ENCODE measurements at places on chromosomes 2 and 18.

GRCh38 chr18:57940166-57940660 lies 103.8 kb upstream of the NEDD4L start:
- DNase-seq = no peak

DNA sequence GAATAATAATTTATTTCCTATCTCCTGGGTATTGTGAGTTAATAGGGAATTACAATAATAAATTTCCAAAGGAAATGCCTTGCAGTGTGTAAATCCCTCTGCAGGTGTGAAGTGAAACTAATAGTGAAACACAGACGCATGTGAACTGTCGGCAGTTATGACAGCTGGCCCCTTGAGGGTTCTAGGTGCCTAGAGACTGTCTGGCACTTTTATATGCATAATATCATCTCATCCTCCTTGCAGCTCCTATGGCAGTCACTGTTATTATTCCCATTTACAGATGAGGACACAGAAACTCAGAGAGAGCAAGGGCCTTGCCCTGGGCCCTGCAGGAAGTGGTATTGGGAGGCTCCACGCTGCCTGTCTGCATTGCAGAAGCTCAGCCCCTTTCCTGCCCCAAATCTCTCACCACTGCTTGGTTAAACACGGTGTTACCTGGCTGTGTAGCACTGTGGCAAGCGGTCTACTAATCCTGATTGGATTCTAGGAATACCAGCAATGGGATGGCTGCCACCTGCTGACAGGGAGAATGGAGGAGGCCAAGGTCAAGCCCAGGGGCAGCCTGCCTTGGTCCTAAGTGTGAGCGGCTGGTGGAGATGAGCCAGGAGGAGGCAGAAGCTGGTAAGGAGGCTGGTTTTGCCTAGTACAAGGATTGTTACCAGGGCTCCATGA lies 32.8 kb upstream of the ACKR3 start:
- no peak for DNase-seq

DNA sequence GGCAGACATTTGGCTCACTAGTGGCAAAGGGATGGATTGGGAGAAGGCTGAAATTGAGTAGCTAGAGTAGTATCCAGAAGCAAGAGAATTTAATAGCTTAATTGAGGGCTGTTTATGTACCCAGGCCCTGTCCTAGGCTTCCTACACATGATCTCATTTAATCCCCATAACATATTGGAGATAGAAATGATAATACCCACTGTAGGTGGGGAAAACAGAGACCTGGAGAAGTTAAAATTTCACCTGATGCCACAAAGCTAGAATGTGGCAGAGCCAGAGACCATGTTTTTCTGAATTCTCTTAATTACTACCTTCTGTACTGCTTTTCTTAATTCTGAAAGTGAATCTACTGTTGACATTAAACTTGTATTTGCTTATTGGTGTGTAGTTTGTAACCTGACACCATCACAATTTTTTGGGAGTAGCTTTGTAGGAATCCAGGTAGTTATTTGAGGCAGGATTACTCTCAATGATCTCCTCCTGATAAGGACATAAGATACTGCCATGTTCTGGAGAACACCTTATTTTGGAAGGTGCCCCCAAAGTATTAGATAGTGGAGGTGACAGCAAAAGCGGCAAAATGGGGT lies 42.2 kb downstream of the RAB10 start:
- no peak for DNase-seq

DNA sequence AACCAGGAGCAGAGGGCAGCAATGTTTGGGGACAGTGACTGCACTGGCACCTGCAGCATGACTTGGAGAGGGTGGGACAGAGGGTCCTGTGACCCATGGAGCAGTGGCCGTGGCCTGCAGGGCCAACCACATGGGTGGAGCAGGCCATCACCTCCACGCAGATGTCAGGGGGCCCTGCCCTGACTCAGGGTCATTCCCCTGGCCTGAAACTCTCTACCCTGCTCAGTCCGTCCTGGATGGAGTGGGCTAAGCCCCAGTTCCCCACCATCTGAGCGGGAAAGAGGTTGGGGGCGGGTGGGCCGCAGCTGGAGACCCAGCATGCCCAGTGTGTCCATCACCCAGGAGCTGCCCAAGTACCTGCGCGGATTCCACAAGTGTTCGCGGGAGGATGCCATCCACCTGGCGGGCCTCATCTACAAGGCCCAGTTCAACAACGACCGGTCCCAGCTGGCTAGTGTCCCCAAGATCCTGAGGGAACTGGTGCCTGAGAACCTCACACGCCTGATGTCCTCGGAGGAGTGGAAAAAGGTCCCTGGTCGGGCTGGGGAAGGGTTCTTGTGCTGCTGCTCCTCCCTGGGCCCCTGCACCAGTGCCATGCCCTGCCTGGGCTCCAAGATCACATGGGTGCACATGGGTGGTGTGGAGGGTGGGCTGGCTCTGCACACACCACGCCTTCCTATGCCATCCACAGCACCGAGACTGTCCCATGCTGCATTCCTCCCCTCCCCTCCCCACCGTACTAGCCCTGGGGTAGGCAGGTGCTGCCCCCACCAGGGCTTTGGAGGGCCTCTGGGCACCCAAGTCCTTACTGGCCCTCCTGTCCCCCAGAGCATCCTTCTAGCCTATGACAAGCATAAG lies 10.3 kb upstream of the GPR17 start:
- no peak for DNase-seq

DNA sequence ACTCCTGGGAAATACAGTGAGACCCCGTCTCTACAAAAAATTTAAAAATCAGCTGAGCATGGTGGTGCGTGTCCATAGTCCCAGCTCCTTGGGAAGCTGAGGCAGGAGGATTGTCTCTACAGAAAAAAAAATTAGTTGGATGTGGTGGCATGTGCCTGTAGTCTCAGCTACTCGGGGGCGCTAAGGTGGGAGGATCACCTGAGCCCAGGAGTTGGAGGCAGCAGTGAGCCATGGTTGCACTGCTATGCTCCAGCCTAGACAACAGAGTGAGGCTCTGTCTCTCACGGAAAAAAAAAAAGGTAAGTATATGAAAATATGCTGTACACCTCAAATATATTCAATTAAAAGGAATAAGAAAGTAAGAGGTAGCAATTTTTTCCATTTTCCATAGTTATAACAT lies 92.5 kb upstream of the TGIF1 start:
- no peak for DNase-seq

- DNase-seq = peak; percentile 75
These were observed 28.5 kb downstream of the HRH4 start for GRCh38 chr18:24488824-24489493.

GRCh38 chr2:231926761-231927565 lies 767 bp upstream of the NPPC start:
- peak; percentile 77 for DNase-seq

- DNase-seq = no peak
These were observed 110.0 kb upstream of the FZD7 start for GRCh38 chr2:201923436-201924328.

GRCh38 chr2:7016601-7017211 lies 99.5 kb downstream of the RNF144A start:
- DNase-seq = peak; percentile 84

- DNase-seq = no peak
These were observed 163.7 kb upstream of the RMP24 start for GRCh38 chr18:35808796-35809195.

- DNase-seq = no peak
These were observed 104.8 kb downstream of the TANC1 start for GRCh38 chr2:159073256-159073655.

DNA sequence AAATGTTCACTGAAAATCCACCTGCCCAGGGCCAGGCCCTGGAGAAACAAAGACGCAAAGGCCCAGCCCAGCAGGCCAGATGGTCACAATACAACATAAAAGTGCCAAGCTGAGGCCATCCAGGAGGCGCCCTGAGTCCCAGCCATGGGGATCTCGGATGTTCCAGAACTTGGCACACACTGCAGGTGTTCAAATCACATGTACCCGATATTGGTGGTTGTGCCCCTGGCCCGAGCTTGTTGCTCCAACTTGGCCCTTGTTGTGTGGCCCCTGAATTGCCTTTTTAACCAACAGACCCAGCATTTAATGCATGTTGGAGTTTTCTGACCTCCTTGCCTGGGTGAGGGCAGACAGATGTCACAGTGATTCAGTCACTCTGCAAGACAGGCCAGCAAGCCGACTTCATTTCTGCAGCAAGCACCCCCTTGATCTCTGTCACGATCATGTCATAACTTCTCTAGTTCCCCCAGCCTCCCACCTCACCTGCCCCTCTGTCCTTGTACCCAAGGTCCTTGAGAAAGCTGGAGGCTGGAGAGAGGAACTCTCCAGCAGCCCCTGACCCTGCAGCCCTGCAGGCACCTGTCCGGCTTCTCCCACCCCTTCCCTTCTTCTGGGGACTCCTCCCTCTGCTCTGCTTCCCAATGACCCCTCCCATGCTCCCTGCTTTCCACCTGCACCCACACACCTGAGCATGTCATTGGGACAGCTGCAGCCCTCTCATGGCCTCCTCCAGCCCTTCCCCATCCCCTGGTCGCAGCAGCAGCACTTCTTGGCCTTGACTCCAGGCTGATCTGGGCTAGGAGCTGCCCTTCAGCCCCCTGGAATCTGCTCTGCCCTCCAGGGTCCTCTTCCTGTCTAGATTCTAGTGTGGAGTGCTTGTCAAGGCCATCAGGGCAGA lies 9.1 kb downstream of the NGEF start:
- no peak for DNase-seq

DNA sequence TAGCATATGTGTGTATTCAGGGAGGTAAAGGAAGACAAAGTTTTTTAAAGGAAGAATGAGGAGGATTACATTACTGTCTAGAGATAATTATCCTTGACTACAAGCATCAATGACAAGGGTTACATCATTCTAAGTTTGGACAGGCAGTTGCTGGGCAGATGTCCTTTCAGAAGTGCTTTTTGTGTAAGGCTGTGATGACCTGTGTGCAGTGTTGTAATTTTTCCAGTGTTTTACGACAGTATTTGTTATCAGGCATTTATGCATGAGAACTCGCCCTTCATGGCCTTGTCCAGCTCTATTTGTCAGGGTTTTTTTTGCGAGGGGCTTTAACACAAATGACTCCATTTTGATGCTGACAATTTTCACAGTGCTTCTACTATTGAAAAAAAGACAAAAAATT lies 658.3 kb upstream of the NXPH2 start:
- DNase-seq = no peak

DNA sequence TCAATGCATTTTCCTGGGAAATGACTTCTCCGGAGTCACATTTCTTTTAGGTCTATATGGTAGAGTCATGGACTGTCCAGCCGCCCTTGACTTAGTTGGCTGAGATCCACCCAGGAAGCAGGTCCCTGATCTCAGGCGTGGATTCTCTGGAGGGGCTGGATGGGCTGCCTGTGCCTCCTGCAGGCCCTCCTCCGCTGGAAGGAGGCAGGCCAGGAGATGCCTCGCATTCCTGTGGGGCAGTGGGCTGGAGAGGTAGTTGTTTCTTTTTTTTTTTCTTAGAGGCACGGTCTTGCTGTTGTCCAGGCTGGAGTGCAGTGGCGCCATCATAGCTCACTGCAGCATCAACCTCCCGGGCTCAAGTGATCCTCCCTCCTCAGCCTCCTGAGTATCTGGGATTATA lies 129.0 kb upstream of the MYCN start:
- no peak for DNase-seq

GRCh38 chr2:216495656-216496055 lies 3.0 kb upstream of the RPL37A start:
- no peak for DNase-seq

GRCh38 chr2:220999356-220999755 lies 572.7 kb downstream of the EPHA4 start:
- DNase-seq = no peak

GRCh38 chr18:59308248-59308937 lies 10.1 kb downstream of the CPLX4 start:
- DNase-seq = peak; percentile 77

- no peak for DNase-seq
These were observed 14.2 kb upstream of the CXCR4 start for GRCh38 chr2:136131961-136132824.

DNA sequence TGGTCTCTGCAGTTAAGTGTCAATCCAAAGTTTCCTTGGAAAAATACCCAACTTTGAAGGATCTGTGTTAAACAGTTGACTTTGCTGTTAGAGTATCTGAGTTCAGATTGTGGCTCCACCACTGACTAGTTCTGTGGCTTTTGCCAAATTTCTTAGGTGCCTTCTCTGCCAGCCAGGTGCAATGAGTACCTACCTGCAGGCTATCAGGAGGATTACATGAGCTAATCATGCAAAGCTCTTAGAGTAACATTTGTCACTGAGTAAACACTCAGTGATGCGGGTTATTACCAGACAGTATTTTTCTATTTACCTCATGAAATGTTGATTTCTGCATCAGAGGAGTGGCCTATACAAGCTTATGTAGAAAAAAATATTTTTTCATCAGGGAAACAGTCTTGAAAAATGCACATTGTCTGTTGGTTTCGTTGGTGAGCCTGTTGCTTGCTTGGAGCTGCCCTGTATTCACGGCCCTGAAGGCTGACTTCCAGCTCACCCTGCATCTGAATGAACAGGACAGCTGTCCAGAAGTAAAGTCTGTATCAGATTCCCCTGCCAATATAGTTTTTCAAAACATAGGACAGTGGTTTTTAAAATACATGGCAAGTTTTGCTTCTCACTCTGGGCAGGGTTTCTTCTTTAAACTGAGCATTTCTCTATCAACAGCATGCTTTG lies 235.1 kb downstream of the CDCA7 start:
- no peak for DNase-seq

GRCh38 chr18:70319187-70319586 lies 30.3 kb downstream of the SOCS6 start:
- DNase-seq = no peak

- no peak for DNase-seq
These were observed 215.7 kb upstream of the PARD3B start for GRCh38 chr2:204329532-204329931.

- no peak for DNase-seq
These were observed 6.7 kb downstream of the CAVIN2 start for GRCh38 chr2:191839918-191840804.

GRCh38 chr2:1750933-1751766 lies 6.8 kb upstream of the PXDN start:
- peak; percentile 87 for DNase-seq

DNA sequence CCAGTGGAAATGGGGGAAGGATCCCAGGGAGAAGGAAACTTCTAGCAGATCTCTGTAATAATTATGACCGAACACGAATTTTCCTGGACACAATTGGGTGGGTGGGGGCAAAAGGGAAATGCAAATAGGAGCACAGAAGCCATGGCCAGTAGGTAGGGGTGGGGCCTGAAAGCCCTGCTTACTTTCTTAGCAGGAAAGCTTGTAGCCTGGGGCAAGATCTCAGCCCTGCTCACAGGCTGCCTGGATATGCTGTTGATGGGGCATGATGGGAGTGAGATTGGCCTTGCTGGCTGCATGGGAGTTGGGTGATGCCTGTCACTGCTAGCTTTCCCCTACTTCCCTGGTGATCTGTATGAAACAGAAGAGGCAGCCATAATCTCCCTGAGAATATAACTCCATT lies 45.9 kb upstream of the SPOPL start:
- DNase-seq = no peak

DNA sequence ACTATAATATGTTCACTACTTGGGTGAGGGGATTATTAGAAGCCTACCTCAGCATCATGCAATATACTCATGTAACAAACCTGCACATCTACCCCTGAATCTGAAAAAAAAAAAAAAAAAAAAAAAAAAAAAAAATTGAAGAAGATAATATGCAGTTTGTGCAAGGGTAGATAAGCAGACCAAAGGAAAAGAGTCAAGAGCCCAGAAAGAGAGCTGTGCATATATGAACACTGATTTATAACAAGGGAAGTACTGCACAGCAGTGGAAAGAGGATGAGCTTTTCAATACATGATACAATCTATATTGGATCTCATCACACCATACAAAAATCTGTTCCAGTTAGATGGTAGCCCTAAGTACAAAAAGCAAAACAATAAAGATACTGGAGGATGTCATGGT lies 82.6 kb upstream of the MYO3B start:
- no peak for DNase-seq
